ENCODE measurements at places on chromosomes 16 and 17.

- no peak for DNase-seq
Measured at GRCh38 chr17:44688675-44689476, 700 bp downstream of the CCDC43 start.

DNA sequence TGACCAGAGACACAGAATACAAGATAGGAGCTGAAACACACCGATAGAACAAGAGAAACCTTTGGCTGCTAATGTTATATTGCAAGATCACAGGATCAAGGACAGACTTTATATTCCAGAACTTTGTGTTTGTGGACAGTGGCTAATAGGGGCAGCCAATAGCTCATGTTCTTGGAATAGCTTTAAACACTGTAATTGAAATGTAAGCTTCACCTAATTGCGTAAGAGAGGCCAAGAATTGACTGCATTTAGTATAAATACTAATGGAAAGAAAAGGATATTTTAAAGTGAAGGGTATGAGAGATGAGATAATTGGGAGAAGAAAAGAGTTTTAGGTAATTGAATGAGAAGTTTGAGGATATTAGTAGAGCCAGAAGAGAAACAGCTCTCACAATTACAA is 758.8 kb downstream of the CDH11 start:
- DNase-seq = no peak

- peak; percentile 72 for DNase-seq
Measured at GRCh38 chr17:58417300-58418092, at the start of gene RNF43. Gene RNF43 (minus strand): TSS chr17:58417534. CDS start chr17:58415577, 1,957 bp downstream.

DNA sequence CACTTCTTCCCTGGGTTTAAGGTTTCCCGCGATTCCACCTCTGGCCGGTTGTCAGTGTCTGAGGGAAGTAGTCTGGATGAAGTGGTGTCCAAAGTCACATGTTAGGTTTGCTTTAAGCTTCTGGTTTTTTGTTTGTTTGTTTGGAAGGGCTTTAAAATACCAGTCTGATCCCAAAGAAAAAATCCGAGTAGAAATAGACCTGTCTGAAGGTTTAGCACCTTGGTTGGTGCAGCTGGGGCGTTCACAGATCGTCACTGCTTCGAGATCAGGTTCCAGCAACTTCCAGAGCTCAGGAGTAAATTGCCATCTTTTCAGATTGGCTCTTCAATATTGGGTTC is 567 bp downstream of the TMEM97 start:
- no peak for DNase-seq

DNA sequence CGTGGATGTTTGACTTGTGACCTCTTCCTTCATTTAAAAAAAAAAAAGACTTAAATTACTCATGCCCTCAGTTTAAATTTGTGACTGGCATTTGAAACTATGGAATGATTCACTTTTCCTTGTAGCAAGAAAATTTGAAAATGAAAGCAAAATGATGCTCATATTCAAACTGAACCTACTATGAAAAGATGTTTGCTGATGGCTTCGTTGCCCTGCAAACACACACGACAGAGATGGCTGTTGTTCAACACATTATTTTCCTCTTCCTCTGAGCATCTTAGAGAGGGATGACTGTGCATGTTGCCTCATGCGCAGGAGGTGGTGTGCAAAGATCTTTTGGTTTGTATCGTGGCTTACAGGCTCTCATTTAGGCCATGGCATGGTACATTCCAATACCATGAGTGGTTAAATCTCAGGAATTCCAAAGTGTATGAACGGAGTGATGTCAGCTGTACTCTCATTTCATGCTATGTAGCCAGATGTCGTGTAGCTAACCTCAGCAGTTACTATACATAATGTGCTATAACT is 164.5 kb downstream of the PRKCA start:
- peak; percentile 12 for DNase-seq

GRCh38 chr17:78946631-78947030 is 21.4 kb upstream of the TIMP2 start:
- DNase-seq = no peak

DNA sequence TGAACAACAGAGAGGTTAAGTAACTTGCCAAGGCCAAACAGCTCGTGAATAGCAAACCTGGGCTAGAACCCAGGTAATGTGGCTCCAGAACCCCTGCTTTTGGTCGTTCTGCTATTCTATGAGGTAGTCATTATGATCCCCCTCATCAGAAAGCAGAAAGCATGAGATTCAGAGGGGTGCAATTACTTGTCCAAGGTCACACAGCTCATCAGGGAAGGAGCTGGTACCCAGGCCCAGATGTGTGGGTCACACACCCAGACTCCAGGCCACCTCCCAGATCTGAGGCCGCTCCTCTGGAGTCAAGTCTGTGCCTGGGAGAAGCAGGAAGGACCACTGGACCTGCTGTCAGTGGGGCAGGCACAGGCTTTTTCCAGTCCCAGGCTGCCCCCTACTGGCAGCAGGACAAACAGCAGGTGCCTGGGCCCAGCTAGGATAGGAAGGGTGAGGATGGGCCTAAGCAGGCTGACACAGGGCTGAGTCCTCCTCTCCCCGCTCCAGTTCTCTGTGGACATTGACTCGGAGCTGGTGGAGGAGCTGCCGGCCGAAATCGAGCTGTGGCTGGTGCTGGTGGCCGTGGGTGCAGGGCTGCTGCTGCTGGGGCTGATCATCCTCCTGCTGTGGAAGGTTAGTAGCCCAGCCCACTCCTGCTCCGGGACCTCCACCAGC is 7.8 kb upstream of the PDK2 start:
- DNase-seq = peak; percentile 62

DNA sequence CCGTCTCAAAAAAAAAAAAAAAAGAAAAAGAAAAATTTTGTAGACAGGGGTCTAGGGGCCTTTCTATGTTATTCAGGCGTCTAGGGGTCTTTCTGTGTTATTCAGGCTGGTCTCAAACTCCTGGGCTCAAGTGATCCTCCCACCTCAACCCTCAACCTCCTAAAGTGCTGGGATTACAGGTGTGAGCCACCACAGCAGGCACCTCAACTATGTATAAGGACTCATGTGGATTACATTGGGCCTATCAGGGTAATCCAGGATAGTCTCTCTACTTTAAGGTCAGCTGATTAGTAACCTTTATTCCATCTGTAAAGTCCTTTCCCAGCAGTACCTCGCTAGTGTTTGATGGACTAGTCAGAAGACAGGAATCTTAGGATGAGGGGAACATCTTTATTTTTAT is 22.4 kb downstream of the TADA2A start:
- no peak for DNase-seq

- DNase-seq = no peak
Measured at GRCh38 chr16:9596788-9597187, 505.3 kb downstream of the HAPSTR1 start.

GRCh38 chr17:68801335-68802247 is 153.6 kb downstream of the ABCA8 start:
- DNase-seq = no peak

- no peak for DNase-seq
Measured at GRCh38 chr17:830950-831349, 48.8 kb downstream of the MRM3 start.
